ENCODE measurements at places on chromosomes 4 and X.

GRCh38 chr4:9703391-9703790 lies 78.0 kb upstream of the DRD5 start:
- no peaks in the 10 kb centered on the region for H3K36me3 ChIP-seq
- no peak overlapping the region for H3K27ac ChIP-seq
- DNase-seq: peak; percentile 75
- H3K27me3 ChIP-seq: no peaks in the 10 kb centered on the region
- no peak overlapping the region for H3K4me3 ChIP-seq
- H3K4me1 ChIP-seq: peaks cover 5% of the 10 kb centered on the region

DNA sequence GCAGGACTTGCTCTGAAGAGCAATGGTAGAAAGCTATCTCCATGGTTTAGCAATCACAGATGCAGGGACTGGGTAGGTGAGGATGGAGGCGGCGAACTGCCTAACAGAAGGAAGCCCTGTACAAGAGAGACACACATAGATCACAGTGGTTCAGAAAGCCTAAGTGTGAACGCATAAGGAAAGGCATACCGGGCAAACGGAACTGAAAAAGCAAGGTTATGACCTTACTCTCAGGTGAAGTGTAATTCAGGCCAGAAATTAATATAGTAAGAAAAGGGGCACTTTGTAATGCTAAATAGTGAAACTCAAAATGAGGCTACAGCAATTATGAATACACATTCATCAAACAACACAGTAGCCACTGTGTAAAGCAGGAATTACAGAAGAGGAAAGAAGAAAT lies 126.6 kb downstream of the PALLD start:
- no peak overlapping the region for H3K27ac ChIP-seq
- no peak overlapping the region for H3K4me3 ChIP-seq
- no peak for DNase-seq

GRCh38 chrX:24498975-24499374 lies 33.9 kb downstream of the PDK3 start:
- H3K27ac ChIP-seq: no peak overlapping the region
- peaks cover 9% of the 10 kb centered on the region for H3K4me1 ChIP-seq
- no peaks in the 10 kb centered on the region for H3K27me3 ChIP-seq
- DNase-seq: no peak
- H3K4me3 ChIP-seq: no peak overlapping the region
- no peaks in the 10 kb centered on the region for H3K36me3 ChIP-seq

GRCh38 chrX:5718651-5719050 lies 510.0 kb downstream of the NLGN4X start:
- no peak overlapping the region for H3K27ac ChIP-seq
- H3K4me1 ChIP-seq: no peaks in the 10 kb centered on the region
- H3K36me3 ChIP-seq: no peaks in the 10 kb centered on the region
- no peak for DNase-seq
- H3K4me3 ChIP-seq: no peak overlapping the region

GRCh38 chr4:174496631-174497432 lies 25.5 kb downstream of the HPGD start:
- H3K36me3 ChIP-seq: no peaks in the 10 kb centered on the region
- no peak overlapping the region for H3K27ac ChIP-seq
- no peaks in the 10 kb centered on the region for H3K27me3 ChIP-seq
- H3K4me3 ChIP-seq: no peak overlapping the region
- no peaks in the 10 kb centered on the region for H3K4me1 ChIP-seq
